ENCODE measurements at places on chromosomes 13 and 19.

- no peak for DNase-seq
Measured at GRCh38 chr13:61045251-61045650, 370.4 kb downstream of the PCDH20 start.

DNA sequence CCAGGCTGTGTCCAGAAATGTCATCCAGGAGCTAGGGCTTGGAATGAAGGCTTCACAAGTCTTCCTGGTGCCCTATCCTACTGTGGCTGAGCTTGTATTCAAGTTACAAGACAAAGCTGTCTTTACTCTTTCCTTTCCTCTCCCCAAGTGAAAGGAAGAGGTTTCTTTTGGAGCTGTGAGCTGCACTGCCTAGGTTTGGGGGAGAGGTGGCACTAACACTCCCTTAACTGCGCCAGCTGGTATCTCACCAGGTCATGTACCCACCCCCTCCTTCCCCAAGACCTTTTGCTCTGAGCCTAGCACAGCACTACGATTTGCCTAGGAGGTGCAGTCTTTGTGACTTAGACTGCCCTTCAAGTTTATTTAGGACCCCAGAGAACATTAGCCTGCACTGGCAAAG is 2053.6 kb upstream of the PRR20A start:
- no peak for DNase-seq

DNA sequence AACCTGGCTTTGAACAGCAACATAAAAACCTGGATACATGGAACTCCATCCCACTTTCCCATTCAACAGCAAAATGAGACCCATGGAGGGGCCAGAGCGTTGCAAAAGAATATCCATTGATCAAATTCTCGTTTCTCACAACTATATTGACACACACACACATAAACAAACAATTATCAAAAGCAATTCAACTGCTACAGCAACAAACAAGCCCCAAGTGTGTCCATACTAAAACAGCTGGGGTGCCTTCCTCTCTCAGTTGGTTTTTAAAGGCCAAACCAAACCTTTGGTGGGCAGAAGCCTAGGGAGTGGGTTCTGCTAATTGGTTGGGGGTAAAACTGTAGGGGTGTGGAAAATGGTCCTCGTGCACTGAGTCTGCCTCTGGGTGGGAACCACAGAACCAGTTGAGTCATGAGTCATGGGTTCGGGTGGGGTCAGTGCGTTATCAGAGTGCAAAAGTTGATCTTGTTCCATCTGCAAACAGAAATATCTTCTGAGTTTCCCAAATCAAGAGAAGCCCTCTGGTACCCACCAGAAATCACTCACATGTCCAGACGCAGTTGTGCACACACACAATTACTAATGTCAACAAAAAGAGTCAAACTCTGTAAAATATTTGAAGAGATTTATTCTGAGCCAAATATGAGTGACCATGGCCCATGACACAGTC is 18.5 kb downstream of the GPR42 start:
- DNase-seq: no peak

- DNase-seq: no peak
Measured at GRCh38 chr13:30926781-30927180, 5.7 kb upstream of the TEX26 start.

DNA sequence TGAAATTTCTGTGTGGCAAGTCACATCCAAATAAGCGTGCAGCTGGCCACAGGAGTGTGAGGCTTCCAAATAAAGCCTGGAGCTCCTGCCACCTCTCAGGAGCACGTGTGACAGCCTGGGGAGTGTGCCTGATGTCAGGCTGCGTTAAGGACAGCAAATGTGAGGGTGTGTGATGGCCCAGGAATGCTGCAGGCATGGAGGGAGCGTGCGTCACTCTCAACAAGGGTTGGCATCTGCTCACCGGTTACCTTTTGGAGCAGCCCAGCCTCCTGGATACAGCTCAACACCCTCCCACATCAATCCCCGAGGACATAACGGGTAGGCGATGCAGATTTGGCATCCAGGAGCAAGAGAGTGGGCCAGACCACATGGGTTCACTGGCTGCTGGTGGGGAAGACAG is 19.0 kb downstream of the NUMBL start:
- no peak for DNase-seq

- no peak for DNase-seq
Measured at GRCh38 chr13:111262281-111262680, 58.2 kb upstream of the TEX29 start.

DNA sequence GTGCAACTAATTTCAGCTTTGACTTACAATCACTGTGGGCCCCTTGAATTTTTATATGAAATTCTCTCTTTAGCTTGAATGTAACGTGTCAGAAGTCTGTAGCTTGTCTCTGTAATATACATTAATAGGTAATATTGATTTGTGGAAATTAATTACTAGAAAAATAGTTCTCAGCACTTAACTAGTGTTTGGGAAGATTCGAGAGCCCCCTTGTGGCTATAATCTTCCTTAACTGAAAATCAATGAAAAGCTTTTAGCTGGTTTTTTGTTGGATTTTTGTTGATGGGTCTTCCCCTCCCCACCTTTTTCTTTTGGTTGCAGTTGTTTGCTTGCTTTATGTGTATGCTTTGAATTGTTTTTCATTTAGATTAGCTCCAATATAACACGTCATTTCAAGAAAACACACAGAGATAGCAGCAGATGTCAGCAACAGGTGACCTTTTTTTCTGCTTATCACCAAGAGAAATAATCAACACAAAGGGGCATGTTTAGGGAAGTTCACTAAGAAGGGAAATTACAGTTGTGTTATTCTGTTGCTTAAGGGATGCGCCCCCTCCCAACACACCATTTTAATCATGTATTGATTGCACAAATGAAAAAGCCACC is 176.8 kb downstream of the OXGR1 start:
- no peak for DNase-seq
